ENCODE measurements at places on chromosomes 12 and 14.

DNA sequence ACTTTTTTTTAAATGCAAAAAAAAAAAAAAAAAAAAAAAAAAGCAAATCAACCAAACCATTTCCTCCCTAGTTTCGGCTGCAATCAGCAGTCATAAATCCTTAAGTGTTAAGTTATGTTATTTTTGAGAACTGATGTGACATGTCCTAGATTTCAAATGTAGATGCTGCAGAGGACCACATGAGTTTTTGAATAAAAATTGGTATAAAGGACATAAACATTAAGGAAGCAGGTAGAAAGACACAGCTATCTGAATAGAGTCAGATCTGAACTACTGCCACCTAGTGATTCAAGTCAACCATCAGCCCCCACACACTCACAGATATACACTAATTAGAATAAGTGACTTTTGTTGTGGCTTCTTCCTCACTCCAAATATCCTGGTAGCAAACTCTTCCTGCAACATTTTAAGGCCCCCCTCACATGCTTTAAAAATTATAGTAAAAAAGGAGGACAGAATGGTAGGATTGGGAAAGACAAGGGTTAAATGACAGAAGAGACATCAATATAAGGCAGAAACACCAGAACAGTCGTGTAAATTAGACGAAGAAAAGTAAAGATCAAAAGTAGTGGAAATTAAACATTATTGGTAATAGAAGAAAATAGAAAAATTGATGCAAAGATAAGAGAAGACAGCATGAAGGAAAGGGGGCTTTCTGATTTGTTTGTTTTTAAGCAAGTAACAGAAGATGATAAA lies 394.5 kb upstream of the ATP2B1 start:
- no peak for DNase-seq

DNA sequence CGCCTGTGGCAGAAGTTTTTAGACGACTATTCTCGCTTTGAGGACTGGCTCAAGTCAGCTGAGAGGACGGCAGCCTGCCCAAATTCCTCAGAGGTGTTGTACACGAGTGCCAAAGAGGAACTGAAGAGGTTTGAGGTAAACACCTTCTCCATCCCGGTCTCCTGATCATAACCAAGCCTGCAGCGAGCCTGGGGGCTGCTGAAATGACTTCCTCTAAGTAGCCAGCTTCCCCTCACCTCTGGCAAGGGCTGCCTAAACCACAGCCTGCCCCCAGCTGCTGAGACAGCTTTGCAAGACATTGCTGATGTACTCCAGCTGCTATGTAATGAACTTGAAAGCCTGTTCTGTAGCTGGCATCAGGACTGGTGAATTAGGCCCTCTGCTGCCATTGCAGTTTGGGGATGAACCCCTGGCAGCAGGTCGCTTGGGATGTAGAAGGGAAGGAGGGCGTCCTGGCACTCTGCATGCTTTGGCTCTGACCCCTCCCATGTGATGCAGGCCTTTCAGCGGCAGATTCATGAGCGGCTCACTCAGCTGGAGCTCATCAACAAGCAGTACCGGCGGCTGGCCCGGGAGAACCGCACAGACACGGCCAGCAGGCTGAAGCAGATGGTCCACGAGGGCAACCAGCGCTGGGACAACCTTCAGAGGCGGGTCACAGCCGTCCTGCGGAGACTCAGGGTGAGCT lies 84.6 kb downstream of the ESR2 start:
- DNase-seq, result no peak

DNA sequence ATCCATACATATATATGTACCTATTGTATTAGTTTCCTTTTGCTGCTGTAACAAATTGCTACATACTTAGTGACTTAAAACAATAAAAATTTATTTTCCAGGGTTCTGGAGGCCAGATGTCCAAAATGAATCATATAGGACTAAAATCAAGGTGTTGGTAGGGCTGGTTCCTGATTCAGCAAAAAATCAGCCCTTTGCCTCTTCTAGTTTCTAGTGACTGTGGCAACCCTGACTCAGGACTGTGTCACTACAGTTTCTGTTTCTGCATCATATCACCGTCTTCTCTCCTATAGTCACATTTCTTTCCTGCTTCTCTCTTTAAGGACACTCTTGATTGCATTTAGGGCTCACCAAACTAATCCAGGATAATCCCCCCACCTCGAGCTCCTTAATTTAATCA lies 386.3 kb upstream of the TBX3 start:
- DNase-seq, result no peak

GRCh38 chr12:24756479-24757024 lies 192.3 kb downstream of the BCAT1 start:
- no peak for DNase-seq

DNA sequence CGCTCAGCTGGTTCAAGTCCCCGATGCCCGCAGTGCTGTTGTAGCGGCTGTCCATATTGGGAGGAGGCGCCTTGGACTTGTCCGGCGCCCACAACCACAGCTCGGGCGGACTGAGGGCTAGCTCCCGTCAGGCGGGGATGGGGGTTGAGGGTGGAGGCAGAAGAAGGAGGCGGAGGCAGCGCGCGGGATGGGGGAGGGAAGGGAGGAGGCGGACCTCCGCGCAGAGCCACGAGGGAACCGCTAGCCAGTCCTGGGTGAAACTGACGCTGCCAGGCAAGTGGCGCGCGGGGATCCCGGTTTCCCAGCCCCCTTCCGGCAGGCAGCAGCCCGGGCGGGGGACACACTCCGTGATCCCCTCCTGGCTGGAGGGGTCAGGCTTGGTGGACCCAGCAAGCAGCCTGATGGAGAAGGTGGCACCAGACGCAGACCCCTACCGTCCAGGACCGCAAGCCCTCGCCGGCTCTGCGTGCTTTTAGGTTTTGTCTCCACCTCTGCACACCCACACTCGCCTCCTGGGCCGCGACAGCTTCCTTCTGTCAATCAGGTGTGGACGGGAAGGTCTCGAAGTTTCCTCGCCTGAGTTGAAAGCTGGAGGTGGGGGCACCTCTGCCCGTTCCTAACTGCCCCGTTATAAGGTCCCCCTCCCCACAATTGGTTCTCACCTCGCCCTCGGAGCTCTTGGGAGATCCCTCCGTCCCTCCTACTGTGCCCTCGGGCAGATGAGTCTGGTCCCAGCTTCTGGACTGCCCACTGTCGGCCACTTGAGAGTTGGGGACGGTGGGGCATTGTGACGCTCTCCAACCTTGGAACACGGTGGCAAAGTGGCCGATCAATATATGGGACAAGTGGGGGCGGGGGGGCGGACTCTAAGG lies at the start of gene CPNE8:
CPNE8 (minus strand) TSS at position 112 of the 872 bp plus-strand sequence; CDS start at position 55, 57 bp downstream.
- DNase-seq, result peak; percentile 21

GRCh38 chr14:31435276-31435675 lies 14.9 kb upstream of the HEATR5A start:
- DNase-seq, result no peak

- no peak for DNase-seq
Measured at GRCh38 chr12:7019043-7019569, 830 bp upstream of the LPCAT3 start.

- no peak for DNase-seq
Measured at GRCh38 chr12:12083688-12084087, 12.9 kb downstream of the BCL2L14 start.

GRCh38 chr12:101414533-101415119 lies 7.1 kb upstream of the ARL1 start:
- no peak for DNase-seq

GRCh38 chr12:33795536-33795935 lies 226.8 kb upstream of the ALG10 start:
- no peak for DNase-seq

GRCh38 chr14:103543140-103543539 lies 14.1 kb downstream of the TRMT61A start:
- no peak for DNase-seq

- DNase-seq, result no peak
Measured at GRCh38 chr12:97414855-97415254, 47.7 kb upstream of the RMST start.

GRCh38 chr12:50354908-50355307 lies 41.5 kb downstream of the FAM186A start:
- DNase-seq, result no peak

- no peak for DNase-seq
Measured at GRCh38 chr12:93960521-93960920, 187.9 kb upstream of the PLXNC1 start.

DNA sequence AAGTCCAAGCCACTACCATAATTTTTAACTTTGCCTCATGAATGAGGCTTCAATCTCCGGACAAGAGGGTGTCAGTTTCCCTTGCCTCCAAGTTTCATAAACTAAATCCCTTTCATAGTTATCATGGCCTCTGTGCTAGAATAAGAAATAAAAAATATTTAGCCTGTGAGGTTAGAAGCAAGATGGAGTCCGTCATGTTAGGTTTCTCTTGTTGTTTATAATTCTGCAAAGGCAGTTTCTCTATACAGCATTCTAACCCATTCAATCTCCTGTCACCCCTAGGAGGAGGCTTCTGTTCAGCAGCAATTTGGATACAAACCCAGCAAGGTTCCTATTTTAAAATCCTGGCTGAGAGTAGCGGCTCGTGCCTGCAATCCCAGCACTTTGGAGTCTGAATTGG lies 15.8 kb upstream of the RAN start:
- DNase-seq, result no peak

DNA sequence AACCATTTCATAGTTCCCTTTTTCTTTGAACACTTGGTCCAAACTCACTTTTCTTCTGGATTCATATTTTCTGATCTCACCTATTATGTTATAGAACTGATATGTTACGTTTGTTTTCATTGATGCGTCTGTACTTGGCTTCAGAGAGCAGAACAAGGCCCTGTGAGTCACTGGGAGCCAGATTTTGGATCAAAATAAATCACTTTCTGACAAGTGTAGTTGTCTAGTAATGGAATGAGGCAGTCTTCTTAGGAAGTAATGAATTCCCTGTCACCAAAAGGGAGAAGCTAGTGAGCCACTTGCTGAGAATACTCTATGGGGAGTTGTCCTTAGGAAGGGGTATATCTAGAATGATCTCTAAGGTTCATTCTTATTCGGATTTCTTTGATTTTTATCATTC lies 10.2 kb downstream of the BICD1 start:
- DNase-seq, result no peak

GRCh38 chr14:65370801-65371248 lies 41.7 kb upstream of the FUT8 start:
- no peak for DNase-seq

- DNase-seq, result no peak
Measured at GRCh38 chr14:101480747-101481530, 80.4 kb upstream of the DIO3 start.

GRCh38 chr12:15830538-15830937 lies 41.4 kb upstream of the EPS8 start:
- no peak for DNase-seq

GRCh38 chr14:69685716-69686115 lies 74.3 kb downstream of the SUSD6 start:
- no peak for DNase-seq

GRCh38 chr12:71954083-71954778 lies 15.6 kb downstream of the TPH2 start:
- DNase-seq, result no peak

GRCh38 chr14:76876076-76876475 lies 49.9 kb downstream of the LRRC74A start:
- no peak for DNase-seq

DNA sequence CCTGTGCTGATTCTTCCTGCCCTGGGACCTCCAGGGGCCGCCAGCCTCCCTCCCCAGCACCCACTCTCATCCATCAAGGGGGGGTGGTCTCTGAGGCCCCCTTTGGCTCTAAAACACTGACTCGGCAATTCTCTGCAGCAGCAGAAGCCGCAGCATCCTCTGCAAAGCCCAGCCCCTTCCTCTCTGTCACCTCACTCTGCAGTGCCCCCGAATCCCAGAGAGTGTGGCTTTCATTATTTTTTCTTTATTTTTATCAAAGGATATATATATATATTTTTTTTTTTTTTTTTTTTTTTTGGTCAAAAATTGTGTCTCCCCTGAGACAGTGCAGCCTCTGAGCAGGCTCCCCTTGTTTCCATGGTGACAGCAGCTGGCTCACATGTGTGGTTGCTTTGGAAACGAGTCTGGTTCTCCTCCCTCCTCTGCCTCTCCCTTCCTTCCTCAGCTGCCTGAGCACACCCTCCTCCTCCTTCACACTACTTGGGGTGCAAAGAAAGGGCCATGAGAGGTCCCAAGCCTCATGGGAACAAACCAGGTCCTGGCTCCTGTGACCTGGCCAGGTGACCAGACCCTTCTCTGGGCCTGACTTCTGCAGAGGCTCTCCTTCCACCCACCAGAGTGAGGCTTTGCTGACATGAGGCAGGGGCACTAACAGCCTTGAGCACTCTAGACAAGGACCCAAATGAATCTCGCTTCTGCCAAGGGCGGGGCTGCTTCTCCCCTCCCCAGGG lies 100.5 kb downstream of the LRRC74A start:
- DNase-seq, result peak; percentile 49

DNA sequence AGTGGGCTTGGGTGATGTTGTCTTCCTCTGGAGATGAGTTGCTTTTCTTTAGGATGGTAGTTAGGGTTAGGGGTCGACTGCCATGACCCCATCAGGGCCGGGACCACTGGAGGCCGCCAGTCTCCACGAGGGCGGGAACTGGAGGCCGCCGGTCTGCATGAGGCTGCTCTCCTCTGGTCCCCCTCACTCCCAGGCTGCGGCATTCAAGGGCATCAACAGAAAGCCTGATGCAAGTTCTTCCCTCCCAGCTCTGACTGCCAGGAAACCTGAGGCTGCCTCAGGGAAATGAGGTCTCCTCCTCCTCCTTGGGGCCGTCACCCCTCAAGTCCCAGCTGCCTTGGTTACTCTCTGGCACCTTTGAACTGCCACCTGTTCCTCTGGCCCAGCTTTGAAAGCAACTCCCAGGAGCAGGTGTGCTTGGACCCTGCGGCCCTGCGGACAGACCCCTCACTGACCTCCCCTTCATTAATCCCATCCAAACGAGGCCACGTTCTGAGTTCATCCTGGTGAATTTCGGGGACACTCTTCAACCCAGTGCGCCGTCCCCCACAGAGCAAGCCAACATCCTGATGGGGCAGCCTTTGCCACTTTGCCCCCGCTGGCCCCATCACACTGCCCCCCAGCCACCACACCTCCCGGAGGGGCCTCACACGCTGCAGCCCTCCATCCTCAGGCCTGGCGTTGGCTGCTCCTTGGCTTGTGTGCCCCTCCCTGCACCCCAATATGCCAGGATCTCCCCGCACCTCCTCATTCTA lies 37.2 kb upstream of the FBRSL1 start:
- DNase-seq, result no peak

DNA sequence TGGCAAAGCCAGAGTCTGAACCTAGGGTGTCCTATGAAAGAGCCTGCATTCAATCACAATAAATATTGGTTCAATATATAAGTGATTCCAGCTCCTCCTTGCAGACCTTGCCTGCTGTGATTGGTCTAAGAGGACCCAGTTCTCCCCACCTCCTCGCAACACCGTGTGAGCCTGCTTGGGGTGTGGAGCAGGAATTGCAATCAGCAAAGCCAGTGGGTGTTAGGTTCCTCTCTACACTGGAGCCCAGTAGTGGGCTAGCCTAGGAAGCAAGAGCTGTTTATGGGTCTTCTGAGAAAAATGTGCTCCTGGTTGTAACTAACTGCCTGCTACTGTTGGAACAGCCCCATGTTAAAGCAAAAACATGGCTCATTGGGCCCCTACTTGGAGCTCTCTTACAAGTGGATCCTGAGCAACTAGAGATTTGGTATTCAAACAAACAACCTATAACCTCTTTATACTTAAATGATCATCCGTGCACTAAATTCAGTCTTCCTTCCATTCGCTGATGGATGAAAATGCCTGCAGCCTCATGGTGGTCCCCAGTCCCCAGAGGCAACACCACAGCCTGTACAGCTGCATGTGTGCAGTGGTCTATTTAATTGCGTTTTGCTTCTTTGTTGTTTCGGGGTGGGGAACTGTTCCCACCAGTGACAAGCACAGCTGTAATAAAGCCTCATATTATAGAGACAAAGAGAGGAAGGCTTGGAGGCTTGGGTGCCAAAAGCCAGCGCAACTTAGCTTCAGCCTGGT lies 3.7 kb upstream of the SELPLG start:
- no peak for DNase-seq
